ENCODE measurements at places on chromosomes 2 and 18. TPM values are rescaled to one million over a fixed set of nuclear protein-coding genes. Genes with fewer than 3 reads are reported as not detected.
A peak's percentile ranks its signal among the peaks of the same experiment; 100 is the strongest.

GRCh38 chr2:7639476-7639875 lies 722.3 kb downstream of the RNF144A start:
- H3K4me3 ChIP-seq: no peak overlapping the region
- peaks cover 13% of the 10 kb centered on the region for H3K36me3 ChIP-seq
- no peaks in the 10 kb centered on the region for H3K4me1 ChIP-seq
- no peak for DNase-seq

DNA sequence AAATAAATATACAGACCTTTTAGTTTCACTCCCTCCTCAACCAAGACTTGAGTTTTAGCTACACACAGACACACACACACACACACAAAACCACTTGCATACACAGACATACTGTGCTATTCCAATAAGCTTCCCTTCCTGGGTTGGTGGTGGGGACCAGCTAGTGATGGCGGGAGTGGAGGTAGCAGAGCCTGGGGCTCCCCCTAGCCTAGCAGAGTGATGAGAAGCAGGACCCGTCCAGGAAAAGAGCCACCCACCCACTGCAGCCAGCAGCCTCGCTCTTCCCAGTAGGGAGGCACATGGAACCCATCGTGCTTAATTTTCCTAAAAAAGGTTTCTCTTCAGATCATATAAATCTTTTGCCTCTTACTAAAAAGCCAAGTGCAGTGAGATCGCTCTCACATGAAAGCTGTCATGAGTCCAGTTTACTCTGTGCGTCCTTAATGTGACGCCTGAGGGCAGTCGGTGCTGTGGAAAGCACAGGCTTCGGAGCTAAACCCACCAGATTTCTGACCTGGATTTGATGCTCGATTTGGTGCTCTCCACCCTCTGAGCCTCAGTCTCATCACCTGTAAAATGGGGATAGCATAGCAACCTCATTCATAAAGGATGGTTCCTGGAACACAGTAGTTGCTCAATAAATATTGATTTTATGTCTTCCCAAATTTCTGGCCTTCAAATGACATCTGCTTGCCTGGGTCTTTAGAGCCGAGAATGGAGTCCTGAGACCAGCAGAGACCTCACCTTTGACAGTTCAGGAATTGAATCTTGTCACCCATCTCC lies 60.1 kb upstream of the YWHAQ start:
- H3K4me3 ChIP-seq: no peak overlapping the region
- no peak for DNase-seq
- no peaks in the 10 kb centered on the region for H3K36me3 ChIP-seq
- H3K27ac ChIP-seq: no peak overlapping the region

DNA sequence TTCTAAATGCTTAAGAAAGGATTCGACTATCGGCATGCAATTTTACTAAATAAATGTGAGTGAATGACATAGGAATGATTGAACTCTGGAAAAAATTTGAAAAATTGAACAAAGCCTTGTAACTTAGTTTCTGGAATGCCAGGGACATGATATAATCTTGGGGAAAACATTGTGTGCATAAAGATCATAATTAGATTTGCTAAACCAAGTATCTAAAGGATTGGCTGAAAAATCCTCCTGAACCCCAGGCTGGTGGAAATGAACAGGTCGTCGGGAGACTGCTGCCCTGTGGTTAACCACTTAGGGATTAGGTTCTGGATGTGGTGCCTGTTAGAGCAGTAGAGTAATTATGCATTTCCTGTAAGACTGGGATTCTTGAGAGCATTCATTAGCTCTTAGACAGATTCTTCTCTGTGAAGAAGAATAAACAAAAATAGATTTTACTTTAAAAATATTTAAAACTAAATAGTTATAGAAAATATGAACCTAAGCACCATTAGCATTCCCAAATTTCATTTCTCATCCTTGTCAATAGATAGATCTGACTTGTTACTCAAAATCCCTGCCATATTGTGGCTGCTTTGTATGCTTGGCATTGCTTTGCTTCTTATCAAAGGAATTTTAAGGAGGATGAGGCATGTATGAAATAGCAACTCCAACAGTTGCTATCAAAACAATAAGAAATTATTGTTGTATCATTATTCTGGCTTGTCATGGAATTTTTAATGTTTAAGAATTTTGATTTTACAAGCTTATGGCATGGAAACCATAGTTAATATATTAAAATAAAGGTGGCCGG lies 55.9 kb downstream of the LYPD6B start:
- DNase-seq: no peak
- no peaks in the 10 kb centered on the region for H3K36me3 ChIP-seq
- H3K27me3 ChIP-seq: peaks cover 26% of the 10 kb centered on the region
- H3K4me1 ChIP-seq: no peaks in the 10 kb centered on the region

DNA sequence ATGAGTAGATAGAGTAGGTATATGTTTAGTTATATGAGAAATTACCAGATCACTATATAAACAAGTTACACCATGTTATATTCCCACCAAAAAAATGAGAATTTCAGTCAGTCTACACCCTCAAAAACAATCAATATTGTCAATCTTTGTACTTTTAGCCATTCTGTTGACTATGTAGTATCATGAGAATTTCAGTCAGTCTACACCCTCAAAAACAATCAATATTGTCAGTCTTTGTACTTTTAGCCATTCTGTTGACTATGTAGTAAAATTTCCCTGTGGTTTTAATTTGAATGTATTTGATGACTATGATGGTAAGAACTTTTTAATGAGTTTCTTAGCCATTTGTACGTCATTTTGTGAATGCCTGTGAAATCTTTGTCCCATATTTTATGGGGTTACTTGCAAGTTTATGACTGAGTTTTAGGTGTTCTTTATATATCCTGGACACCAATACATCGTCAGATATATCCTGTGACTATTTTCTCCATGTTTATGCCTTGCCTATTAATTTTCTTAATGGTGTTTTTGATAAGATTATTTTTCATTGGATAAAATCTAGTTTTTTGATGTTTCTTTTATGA lies 528.4 kb upstream of the SPHKAP start:
- no peak overlapping the region for H3K4me3 ChIP-seq
- H3K36me3 ChIP-seq: no peaks in the 10 kb centered on the region
- no peak overlapping the region for H3K27ac ChIP-seq
- DNase-seq: no peak

- H3K27ac ChIP-seq: no peak overlapping the region
- no peaks in the 10 kb centered on the region for H3K27me3 ChIP-seq
- DNase-seq: no peak
These were observed 164.0 kb upstream of the REG3G start for GRCh38 chr2:78861546-78861945.

DNA sequence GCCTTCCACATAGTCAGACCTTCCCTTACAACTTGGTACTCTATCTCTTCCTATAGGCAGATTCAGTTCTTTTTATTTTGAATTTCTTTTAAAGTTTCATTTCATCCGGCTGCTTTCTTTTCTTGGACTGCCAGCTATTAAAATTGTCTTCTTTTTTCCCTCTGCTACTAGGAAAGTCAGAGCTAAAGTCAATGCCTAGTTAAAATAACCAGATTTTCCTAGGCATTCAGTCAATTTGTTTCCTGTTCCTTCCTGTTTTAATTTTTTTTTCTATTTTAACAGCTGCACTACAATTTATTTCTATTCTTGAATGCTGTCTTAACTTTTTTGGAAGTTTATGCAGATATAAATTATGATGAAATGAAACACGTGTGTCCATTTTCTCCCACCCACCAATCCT lies 84.8 kb downstream of the EVA1A start:
- no peak overlapping the region for H3K4me3 ChIP-seq
- no peaks in the 10 kb centered on the region for H3K4me1 ChIP-seq
- no peak for DNase-seq
- H3K27ac ChIP-seq: no peak overlapping the region

GRCh38 chr2:26185954-26186770 lies 13.3 kb downstream of the GAREM2 start:
- H3K4me1 ChIP-seq: peaks cover 13% of the 10 kb centered on the region
- peak overlapping the region; percentile 14 for H3K27ac ChIP-seq
- H3K27me3 ChIP-seq: peaks cover 2% of the 10 kb centered on the region

PRSS56 gene
- not detected for total RNA-seq

LYPD1 gene
- total RNA-seq: not detected

- peaks cover 8% of the 10 kb centered on the region for H3K27me3 ChIP-seq
- no peak overlapping the region for H3K4me3 ChIP-seq
- no peaks in the 10 kb centered on the region for H3K36me3 ChIP-seq
These were observed 6.6 kb downstream of the KIF1A start for GRCh38 chr2:240813231-240813921.

BCL2 gene
- 81.3 TPM for total RNA-seq

NT5DC4 gene
- total RNA-seq: not detected

- peaks cover 25% of the 10 kb centered on the region for H3K4me1 ChIP-seq
- DNase-seq: no peak
- H3K27me3 ChIP-seq: peaks cover 5% of the 10 kb centered on the region
- peaks cover 23% of the 10 kb centered on the region for H3K36me3 ChIP-seq
These were observed 979 bp upstream of the WDR43 start for GRCh38 chr2:28893488-28893887.

TMEM178A gene
- not detected for total RNA-seq

DNA sequence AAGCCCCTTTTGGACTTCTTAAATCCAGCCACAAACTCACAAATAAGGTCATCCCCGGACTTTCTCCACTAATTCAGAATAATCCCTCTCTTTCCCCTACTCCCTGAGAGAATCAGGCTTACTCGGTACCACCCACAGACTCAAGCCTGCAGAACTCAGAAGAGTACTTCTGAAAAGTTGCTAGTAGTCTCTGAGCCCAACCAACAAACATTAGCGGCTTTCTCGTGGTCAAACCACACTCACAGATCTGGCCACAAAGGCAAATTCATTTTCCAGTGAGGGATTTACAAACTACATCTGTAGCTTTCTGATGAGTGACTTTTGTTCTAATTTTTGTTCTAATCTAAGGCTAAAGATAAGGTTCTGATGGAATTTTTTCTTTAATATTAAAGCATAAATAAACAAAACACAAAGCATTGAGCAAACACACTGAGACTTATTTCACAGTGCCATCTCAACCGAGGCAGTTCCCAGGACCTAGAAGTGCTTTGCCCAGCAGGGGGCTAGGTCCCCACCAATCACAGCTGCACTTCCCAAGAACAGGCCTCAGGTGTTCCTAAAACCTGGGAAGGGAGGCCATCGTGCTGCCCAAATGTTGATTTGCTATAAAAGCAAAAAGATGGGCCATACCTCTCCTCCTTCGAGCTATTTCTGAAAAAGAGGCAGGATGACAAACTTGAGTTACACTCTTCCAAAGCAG lies 110.7 kb downstream of the COLEC12 start:
- H3K4me3 ChIP-seq: no peak overlapping the region
- H3K4me1 ChIP-seq: peaks cover 3% of the 10 kb centered on the region
- DNase-seq: no peak
- H3K27me3 ChIP-seq: peaks cover 13% of the 10 kb centered on the region

RAB27B gene
- total RNA-seq: 0.45 TPM

MYOM1 gene
- total RNA-seq: 0.75 TPM

GRCh38 chr2:232367016-232367415 lies 11.5 kb upstream of the ALPP start:
- no peak overlapping the region for H3K27ac ChIP-seq
- DNase-seq: no peak
- no peaks in the 10 kb centered on the region for H3K27me3 ChIP-seq
- H3K4me1 ChIP-seq: peaks cover 18% of the 10 kb centered on the region
- H3K36me3 ChIP-seq: no peaks in the 10 kb centered on the region

DNA sequence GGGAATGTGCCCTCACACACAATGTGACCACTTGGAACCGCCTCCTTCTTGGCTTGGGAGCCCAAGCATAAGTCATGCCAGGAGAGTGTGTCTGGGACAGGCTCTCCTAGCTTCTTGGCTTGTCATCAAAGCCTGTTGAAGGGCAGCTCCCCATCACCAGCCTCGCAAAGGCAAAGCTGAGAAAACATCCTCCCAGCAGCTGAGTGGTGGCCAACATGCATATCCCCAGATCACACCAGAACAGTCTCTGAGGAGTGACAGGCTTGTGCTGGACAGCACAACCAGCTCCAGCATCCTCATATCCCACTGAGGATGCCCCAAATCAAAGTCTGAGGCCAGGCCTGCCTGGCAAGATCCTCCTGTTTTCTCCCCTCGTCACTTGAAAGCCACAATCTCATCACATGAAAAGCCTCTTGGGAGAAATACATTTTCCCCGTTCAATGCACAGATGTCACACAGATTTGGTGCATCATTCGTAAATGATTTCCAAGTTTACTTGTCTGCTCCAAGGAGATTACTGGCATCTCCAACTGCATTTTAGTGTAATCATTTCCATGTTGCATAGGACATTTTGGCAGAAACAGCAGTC lies 269.3 kb downstream of the TTC32 start:
- no peaks in the 10 kb centered on the region for H3K36me3 ChIP-seq
- H3K27me3 ChIP-seq: peaks cover 2% of the 10 kb centered on the region
- peak; percentile 39 for DNase-seq
- H3K4me1 ChIP-seq: no peaks in the 10 kb centered on the region
- no peak overlapping the region for H3K27ac ChIP-seq

CXCR1 gene
- total RNA-seq: not detected

KYNU gene
- not detected for total RNA-seq

GRCh38 chr2:211516537-211516936 lies 960.1 kb downstream of the CPS1 start:
- DNase-seq: no peak
- no peaks in the 10 kb centered on the region for H3K36me3 ChIP-seq
- no peak overlapping the region for H3K4me3 ChIP-seq
- H3K27me3 ChIP-seq: no peaks in the 10 kb centered on the region

DNA sequence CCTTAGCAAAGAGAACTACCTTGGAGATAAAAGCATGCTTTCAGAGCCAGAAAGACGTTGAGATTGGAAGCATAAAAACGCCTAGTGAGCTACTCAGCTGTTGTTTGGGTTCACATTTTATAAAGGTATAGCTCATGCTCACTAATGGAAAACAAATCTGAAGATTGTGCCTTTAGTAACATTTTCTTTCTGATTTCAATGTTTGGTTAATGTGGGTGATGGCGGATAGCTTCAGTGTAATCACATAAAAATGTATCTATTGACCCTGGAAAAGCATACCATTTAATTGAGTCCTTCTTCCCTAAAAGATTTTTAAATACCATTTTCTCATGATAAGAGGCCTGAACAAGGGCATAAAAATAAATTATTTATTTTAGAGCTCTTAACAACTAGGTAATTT lies 73.4 kb downstream of the DTNA start:
- no peak overlapping the region for H3K27ac ChIP-seq
- no peak overlapping the region for H3K4me3 ChIP-seq
- H3K36me3 ChIP-seq: no peaks in the 10 kb centered on the region
- peaks cover 8% of the 10 kb centered on the region for H3K27me3 ChIP-seq
- no peak for DNase-seq

POTEI gene
- total RNA-seq: not detected

SPTBN1 gene
- total RNA-seq: 52.6 TPM

DSEL gene
- total RNA-seq: not detected

OST4 gene
- 314 TPM for total RNA-seq

- H3K4me3 ChIP-seq: peak overlapping the region; percentile 24
- DNase-seq: no peak
- H3K36me3 ChIP-seq: peaks cover 3% of the 10 kb centered on the region
- peaks cover 67% of the 10 kb centered on the region for H3K4me1 ChIP-seq
- H3K27ac ChIP-seq: no peak overlapping the region
These were observed 33.4 kb downstream of the ITGA6 start for GRCh38 chr2:172460780-172461201.

GRCh38 chr2:162840598-162841246 lies 2.2 kb upstream of the KCNH7 start:
- no peak overlapping the region for H3K27ac ChIP-seq
- H3K4me3 ChIP-seq: no peak overlapping the region
- H3K36me3 ChIP-seq: no peaks in the 10 kb centered on the region
- peaks cover 5% of the 10 kb centered on the region for H3K27me3 ChIP-seq
- peak; percentile 84 for DNase-seq
- H3K4me1 ChIP-seq: no peaks in the 10 kb centered on the region

FKBP7 gene
- total RNA-seq: 4.9 TPM
